ENCODE measurements at places on chromosomes 3 and 15.

- no peak for DNase-seq
Measured at GRCh38 chr15:71117714-71118305, 2.5 kb downstream of the THSD4 start.

DNA sequence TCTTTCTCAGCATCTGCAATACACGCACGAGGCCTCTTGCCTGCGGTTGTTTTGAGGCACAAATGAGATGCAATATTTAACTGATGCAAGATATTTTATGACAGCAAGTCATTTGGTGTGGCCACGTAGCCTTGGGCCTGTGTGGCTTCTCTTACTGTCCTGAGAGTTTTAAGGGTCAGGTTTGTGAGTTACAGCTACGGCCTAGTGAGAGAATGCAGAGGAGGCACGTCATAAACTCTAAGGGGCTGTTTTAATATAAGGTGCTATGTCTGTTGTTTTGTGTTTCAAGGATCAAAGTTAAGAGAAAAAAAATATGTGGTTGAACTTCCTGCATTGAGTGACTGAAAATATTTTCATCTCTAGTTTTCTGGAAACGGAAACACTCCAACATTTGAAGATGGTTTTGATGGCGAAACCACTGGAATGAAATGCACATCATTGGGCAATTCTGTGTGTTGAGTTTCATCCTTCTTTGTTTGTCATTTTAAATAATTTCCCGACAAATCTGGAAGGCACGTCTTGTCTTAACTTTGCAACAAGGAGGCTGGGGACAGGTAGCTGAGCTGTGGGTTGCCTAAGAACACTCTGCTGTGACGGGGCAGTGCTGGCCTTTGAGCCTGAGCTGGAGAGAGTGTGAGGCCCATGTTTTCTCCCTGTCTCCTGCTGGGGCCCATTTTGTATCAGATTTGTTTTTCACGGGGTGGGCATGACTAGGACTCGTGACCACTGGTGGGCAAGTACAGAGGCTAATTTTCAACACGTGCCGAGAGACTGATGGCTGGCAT, 5.1 kb downstream of the APBA2 start:
- DNase-seq: no peak

- no peak for DNase-seq
Measured at GRCh38 chr3:137477614-137478013, 286.5 kb upstream of the SOX14 start.

- DNase-seq: peak; percentile 20
Measured at GRCh38 chr3:148991219-148992026, at the start of gene GYG1. Gene GYG1, plus strand, starts transcription at chr3:148991540. Its CDS starts 101 bp downstream, at chr3:148991641.

- DNase-seq: no peak
Measured at GRCh38 chr3:121542924-121543323, 2.9 kb downstream of the POLQ start.

DNA sequence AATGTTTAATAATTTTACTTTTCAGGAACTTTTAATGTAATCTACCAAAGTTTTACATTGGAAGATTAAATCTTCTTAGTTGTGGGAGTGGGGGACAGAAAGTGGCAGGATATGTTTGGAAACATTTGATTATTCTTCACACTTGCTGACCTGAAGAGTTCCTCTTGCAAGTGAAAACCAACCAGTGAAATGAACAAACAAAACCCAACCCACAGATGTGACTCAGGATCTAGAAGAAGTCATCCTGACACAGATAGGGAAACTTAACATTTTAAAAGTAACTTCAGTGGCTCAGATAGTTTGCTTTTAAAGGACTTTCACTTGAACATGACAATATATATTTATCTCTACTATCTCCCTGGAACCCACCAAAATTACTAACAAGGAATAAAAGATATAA, 55.4 kb downstream of the ASTE1 start:
- no peak for DNase-seq

GRCh38 chr3:180870008-180870699, 42.3 kb upstream of the FXR1 start:
- no peak for DNase-seq

DNA sequence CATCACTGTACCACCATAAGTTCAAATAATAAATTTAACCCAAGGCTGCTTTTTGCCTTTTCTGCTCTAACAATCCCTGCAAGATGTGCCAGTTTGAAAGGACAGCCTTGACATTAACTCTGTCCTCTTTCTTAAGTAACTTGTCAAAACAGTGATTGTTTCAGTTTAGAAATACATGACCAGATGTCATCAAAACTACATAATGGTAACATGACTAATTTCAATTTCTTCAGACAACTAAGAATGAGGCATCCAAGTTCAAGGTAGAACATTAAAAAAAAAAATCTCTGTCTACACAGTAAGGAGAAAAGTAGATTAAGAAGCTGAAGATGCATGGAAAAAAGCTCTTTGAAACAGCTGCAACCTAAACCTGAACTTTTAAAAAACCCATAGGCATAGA, 47.4 kb downstream of the SHQ1 start:
- no peak for DNase-seq

GRCh38 chr3:425079-425478, 228.5 kb downstream of the CHL1 start:
- no peak for DNase-seq

GRCh38 chr3:28972921-28973320, 307.9 kb upstream of the RBMS3 start:
- DNase-seq: no peak

DNA sequence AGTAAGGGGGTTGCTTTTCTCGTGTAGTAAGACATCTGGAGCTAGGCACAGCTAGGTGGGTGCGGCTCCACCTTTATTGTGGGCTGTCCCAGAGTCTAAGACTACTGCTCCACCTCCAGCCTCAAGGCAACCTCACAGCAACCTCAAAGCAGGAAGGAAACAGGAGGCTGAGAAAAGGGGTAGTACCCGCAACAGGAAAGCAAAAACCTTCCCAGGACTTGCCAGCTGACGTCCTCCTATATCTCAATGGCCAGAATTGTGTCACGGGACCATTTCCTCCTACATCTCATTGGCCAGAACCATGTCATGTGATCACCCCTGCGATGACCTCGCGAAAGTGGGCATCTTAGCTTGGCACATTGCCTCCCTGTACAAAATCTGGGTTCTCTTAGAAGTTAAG, 4.3 kb upstream of the GPR160 start:
- DNase-seq: no peak

- DNase-seq: no peak
Measured at GRCh38 chr15:56099311-56099710, 105.9 kb upstream of the NEDD4 start.

- DNase-seq: no peak
Measured at GRCh38 chr15:56805466-56806147, 72.3 kb upstream of the ZNF280D start.

- peak; percentile 33 for DNase-seq
Measured at GRCh38 chr15:43133430-43134156, at the start of gene TMEM62. Gene TMEM62, plus strand, starts transcription at chr15:43133586. Its CDS starts 217 bp downstream, at chr15:43133803.

- no peak for DNase-seq
Measured at GRCh38 chr3:64228110-64228509, 2.8 kb upstream of the PRICKLE2 start.

DNA sequence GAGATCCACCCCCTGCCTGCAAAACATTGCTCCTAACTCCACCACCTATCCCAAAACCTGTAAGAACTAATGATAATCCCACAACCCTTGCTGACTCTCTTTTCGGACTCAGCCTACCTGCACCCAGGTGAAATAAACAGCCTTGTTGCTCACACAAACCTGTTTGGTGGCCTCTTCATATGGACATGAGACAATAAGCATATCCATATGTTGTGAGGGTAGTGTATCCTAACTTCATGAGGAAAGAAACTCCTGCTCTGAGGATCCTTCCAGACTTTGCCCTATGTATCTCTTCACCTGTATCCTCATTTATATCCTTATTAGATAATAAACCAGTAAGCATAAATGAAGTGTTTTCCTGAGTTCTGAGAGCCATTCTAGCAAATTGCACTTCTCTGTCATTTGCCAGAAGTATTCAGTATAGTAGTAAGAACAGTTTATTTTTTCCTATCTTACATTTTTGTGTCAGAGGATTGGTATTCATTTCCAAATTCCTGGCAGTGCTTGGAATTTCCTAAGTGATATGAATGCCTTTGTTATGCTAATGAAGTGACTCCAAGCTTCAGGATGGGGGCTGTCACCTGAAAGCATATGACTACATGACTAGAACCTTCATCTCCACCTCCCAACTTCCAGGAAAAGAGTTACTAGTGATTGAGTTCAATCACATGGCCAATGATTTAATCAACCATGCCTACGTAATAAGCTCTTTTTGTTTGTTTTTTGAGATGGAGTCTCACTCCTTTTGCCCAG, 30.2 kb downstream of the TTBK2 start:
- DNase-seq: no peak

GRCh38 chr3:191435981-191436380, 25.0 kb upstream of the PYDC2 start:
- DNase-seq: no peak

DNA sequence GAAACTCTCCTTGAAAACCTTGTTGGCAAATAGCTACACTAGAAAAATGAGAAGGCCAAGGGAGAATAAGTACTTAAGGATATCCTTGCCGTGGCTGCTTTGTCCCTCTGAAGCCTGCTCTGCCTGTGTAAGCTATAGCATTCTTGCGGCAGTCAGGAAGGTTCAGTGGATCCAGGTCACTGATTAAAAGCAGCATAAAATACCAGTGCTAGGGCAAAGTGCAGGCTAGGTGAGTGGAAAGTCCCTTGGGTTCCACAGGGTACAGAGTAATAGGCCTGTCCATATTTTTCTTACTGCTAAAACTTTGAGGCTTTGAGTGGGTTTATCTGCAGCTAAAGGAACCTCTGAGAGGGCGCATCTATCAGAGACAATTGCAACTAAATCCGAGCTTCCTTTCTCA, 10.3 kb downstream of the CXCR6 start:
- DNase-seq: no peak

- DNase-seq: no peak
Measured at GRCh38 chr3:76514836-76515235, 525.1 kb upstream of the ROBO2 start.

DNA sequence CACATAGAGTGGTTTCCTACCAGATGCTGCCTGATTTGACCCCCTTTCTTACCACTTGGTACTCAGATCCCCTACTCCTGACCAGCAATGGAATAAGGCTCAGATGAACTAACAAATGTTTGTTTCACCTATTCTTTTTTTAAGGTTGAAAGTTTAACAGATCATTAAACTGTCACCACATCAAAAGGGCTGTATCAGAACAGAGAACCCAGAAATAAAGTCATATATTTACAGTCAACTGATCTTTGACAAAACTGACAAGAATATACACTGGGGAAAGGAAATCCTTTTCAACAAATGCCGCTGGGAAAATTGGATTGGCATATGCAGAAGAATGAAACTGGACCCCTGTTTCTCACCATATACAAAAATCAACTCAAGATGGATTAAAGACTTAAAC, 56.0 kb downstream of the GPR176 start:
- DNase-seq: no peak

GRCh38 chr3:38574411-38575278, 74.8 kb downstream of the SCN5A start:
- DNase-seq: no peak

DNA sequence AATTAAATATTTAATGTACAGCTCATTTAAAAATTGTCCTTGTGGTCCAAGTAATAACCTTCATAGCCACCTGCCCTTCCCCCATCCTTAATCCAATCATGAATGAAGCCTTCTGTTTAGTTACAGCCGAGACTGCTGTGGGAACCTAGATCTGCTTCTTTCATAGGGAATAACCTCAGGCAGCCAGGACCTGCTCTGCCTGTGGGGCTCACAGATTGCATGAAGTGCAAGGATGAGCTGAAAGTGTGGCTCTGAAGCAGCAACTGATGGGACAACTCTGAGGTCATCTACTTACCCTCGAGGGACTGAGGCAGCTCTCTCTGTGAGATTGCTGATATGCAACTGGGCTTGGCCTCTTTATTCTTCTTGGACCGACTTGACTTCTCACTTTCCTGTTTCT, 169.8 kb downstream of the POTEB3 start:
- no peak for DNase-seq

DNA sequence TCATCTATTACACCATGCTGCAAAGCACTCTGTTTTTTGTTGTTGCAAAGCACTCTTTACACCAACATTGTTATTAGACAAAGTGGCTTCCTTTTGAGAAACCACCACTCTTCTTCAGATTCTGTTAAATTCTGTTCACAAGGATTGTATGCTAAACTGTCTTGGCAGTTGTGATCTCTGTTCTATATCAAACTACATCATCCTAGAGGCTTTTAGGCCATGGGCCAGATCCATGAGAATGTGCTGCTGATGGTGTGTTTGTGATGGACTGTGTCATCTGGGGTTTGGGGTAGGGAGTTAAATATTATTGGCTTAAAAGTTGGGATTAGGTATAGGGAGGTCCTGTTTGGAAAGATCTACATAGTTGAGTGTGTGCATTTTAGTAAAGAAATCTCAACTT, 229.8 kb downstream of the GAP43 start:
- DNase-seq: no peak

DNA sequence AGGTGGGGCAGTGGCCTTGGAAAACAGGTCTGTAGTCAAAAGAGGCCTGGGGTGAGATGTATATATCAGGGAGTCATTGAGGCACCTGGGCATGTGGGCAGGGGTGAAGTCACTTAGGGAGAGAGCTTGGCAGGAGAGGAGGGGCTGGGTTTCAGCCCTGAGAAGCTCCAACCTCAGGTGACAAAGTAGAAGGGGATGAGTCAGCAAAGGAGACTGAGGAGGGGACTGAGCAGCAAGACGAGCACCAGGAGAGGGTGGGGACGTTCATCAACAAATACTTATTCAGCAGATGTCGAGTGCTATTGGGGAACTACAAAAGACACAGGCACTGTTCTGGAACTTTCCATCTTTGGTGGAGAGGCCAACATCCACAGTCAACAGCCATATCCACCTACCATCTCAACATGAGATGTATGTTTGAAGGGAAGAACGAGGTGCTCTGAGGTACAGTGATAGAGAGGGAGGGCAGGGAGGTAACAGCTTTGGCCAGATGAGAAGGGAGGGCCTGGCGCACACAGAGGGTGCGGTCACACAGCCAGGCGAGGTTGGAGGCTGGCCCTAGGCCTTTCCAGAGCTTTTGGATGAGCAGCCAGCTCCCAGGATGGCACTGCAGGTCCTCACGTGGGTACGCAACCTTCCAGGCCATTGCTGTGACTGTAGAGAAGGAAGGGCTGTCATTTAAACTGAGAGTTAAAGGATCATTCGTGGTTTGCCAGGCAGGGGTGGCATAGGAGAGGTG, 45.7 kb downstream of the GLDN start:
- no peak for DNase-seq

GRCh38 chr15:99306694-99307338, 55.5 kb downstream of the LRRC28 start:
- no peak for DNase-seq

GRCh38 chr3:48535578-48535977, 21.0 kb downstream of the PFKFB4 start:
- no peak for DNase-seq

- DNase-seq: no peak
Measured at GRCh38 chr3:48367201-48367600, 4.8 kb upstream of the FBXW12 start.

GRCh38 chr3:119747357-119747756, 34.5 kb upstream of the NR1I2 start:
- DNase-seq: no peak

- DNase-seq: no peak
Measured at GRCh38 chr3:172038798-172039435, 461 bp upstream of the FNDC3B start.

Measured in esophagus squamous epithelium (tissue), 5 donors.